Caco-2 (cell line): ENCODE measurements at places on chromosomes 16 and 17. TPM values are rescaled to one million over a fixed set of nuclear protein-coding genes. Genes with fewer than 3 reads are reported as not detected.

The CDC42EP4 gene
- 25.8 and 27.9 TPM in 2 replicates for total RNA-seq

The NPTX1 gene
- 0.57 and 1.5 TPM in 2 replicates for total RNA-seq

The TBC1D3D gene
- total RNA-seq: 0.30 and 0.86 TPM in 2 replicates

The GSDMA gene
- total RNA-seq: not detected in 2 replicates

The BCKDK gene
- 30.5 and 34.1 TPM in 2 replicates for total RNA-seq

The RPL27 gene
- 1,565 and 1,613 TPM in 2 replicates for total RNA-seq

The DPEP2 gene
- not detected in 2 replicates for total RNA-seq

The MPV17L gene
- 3.7 and 4.6 TPM in 2 replicates for total RNA-seq

The ZNF207 gene
- total RNA-seq: 211 and 213 TPM in 2 replicates

The PLCG2 gene
- total RNA-seq: 10.3 and 14.4 TPM in 2 replicates

The TBC1D26 gene
- not detected in 2 replicates for total RNA-seq

The KRT35 gene
- total RNA-seq: not detected in 2 replicates

The ZC3H18 gene
- 82.0 and 91.9 TPM in 2 replicates for total RNA-seq

The CDH8 gene
- total RNA-seq: 1.4 and 1.7 TPM in 2 replicates

The HSPB9 gene
- total RNA-seq: not detected in 2 replicates

The ADGRG3 gene
- total RNA-seq: 0.25 TPM in 1 of 2 replicates, not detected in the other

The CCL1 gene
- total RNA-seq: not detected in 2 replicates

The SLC13A2 gene
- 0.42 and 0.57 TPM in 2 replicates for total RNA-seq

The TK1 gene
- 171 and 190 TPM in 2 replicates for total RNA-seq

The EIF3CL gene
- total RNA-seq: 20.4 and 44.6 TPM in 2 replicates

The BTBD17 gene
- not detected in 2 replicates for total RNA-seq

The SLFN14 gene
- not detected in 2 replicates for total RNA-seq

The C1QTNF1 gene
- total RNA-seq: 16.1 and 19.9 TPM in 2 replicates

The NUPR1 gene
- total RNA-seq: 8.8 and 16.6 TPM in 2 replicates

The KREMEN2 gene
- 1.9 and 2.2 TPM in 2 replicates for total RNA-seq

The CSNK1D gene
- total RNA-seq: 196 TPM in 2 replicates

The EFCAB5 gene
- 0.43 TPM in 1 of 2 replicates, not detected in the other for total RNA-seq

The NIP7 gene
- 65.6 TPM in 2 replicates for total RNA-seq

The SYNGR3 gene
- 2.9 and 3.3 TPM in 2 replicates for total RNA-seq
